SJSA1 (cell line): ENCODE measurements at places on chromosomes 6 and 20. TPM values are rescaled to one million over a fixed set of nuclear protein-coding genes. Genes with fewer than 3 reads are reported as not detected.

The BACH2 gene
- total RNA-seq = 1.3 and 1.4 TPM in 2 replicates

The ATAT1 gene
- 0.66 and 3.4 TPM in 2 replicates for total RNA-seq

The PBOV1 gene
- not detected in 2 replicates for total RNA-seq

The TCEA2 gene
- 120 and 139 TPM in 2 replicates for total RNA-seq

The PTCHD4 gene
- 1.4 and 2.9 TPM in 2 replicates for total RNA-seq

The RAB32 gene
- total RNA-seq = 88.6 and 146 TPM in 2 replicates

The ZNF334 gene
- 0.11 TPM in 1 of 2 replicates, not detected in the other for total RNA-seq

The EYS gene
- total RNA-seq = not detected in 2 replicates

The COL21A1 gene
- 5.0 and 12.6 TPM in 2 replicates for total RNA-seq

The MOCS3 gene
- total RNA-seq = 6.2 and 7.2 TPM in 2 replicates

The THBD gene
- 4.2 and 4.7 TPM in 2 replicates for total RNA-seq

The LHFPL5 gene
- total RNA-seq = not detected in 2 replicates
